Dorsolateral prefrontal cortex (tissue), 122 donors: ENCODE measurements at places on chromosomes 1 and 21.

DNA sequence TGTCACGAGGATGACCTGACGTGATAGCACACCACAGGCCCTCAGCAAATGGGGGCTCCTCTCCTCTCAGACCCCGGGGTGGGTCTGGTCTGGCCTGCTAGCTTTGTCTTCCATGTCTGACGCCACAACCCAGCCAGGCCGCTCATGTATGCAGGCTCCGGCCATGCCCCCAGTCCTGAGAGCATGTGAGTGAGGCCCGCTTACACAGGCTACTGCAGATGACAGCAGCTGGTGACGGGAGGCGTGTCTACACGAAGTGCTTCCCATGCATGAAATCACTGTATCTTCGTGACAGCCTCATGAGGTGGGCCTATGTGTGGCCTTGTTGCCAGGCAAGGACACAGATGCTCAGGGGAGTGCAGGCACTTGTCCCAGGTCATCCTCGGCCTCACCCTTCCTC is 16.4 kb downstream of the WNT4 start:
- DNase-seq: no peak

GRCh38 chr1:44409757-44410156 is 4.7 kb downstream of the RNF220 start:
- DNase-seq: no peak

DNA sequence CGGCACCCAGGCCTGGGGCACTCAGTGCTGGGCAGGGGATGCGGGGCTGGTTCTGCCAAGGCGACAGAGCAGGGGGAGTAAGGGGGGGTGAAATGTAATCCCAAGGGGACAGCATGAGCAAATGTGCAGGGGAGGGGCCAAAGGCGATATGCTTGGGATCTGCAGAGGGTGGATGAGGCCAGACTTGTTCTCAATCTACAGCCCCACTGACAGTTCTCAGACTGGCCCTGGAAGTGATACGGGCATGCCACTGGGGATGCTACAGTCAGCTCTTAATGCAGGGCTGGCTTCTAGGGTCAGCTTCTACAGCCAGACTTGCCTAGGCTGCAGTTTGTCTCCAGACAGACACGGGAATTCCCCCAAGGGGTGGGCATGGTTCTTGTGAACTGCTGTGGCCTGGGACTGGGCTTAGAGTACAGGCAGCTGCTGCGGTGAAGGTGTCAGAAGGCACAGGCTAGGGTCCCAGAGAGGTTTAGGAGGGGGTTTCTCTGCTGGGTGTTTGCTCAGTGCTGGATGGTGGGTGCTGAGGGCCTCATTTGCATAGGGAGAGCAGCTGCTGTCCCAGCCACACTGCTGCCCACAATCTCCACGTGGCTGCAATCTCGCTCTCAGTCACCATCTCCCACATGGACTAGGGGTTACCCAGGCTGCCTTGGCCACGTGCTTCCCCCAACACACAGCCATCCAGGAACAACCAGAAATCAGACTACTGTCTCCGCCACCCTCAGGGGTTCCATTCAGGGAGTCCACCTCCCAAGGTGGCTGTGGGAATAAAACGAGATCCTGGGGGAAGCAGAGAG is 190.1 kb downstream of the HIVEP3 start:
- peak; percentile 74 for DNase-seq

GRCh38 chr1:9759939-9760338 is 63.8 kb downstream of the CLSTN1 start:
- no peak for DNase-seq

GRCh38 chr1:186869526-186870228 is 40.9 kb downstream of the PLA2G4A start:
- no peak for DNase-seq

- DNase-seq: no peak
These were observed 6.9 kb upstream of the PTGFR start for GRCh38 chr1:78483903-78484302.

- DNase-seq: no peak
These were observed 389.0 kb upstream of the USP24 start for GRCh38 chr1:55604179-55604578.

- DNase-seq: no peak
These were observed 2.5 kb upstream of the SAMD11 start for GRCh38 chr1:921011-921837.

GRCh38 chr1:116785006-116785405 is 30.8 kb downstream of the CD2 start:
- no peak for DNase-seq

DNA sequence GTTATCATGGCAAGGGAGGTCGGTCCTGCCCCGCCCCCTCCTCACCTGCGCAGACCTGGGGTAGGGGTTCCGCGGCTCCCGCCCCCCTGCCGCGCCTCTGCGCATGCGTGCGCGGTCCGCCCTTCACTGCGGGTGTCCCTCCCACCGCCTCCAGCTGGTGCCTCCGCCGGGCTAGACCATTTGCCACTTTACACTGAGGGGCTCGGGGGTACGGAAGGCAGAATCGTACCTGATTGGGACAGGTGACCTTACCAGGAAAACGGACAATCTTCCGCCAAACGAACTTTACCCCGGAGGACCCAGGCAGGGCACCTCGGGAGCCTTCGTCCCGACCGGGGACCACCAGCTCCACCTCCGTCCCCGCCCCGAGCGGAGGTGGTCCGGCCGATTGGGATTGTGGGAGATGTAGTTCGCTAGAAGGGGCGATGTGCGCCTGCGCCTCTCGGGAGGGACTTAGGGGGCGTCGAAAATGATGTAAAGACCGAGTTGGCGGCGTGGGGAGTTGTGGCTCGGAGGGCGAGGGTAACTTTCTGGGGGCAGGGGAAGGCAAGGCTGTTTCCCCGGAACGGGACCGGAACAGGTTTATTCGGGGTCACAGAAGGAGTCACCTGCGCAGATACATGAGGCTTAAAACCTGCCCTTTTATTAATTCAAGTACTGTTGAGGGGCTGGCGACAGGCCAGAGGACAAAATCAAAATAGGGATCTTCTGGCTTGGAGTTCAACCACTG is at the start of gene DNAJC28:
DNAJC28 (minus strand) TSS at position 344 of the 730 bp plus-strand sequence. CDS start 2,323 bp downstream, outside the sequence.
- DNase-seq: peak; percentile 93

- no peak for DNase-seq
These were observed 1.0 kb upstream of the KCNC4 start for GRCh38 chr1:110208916-110209645.

DNA sequence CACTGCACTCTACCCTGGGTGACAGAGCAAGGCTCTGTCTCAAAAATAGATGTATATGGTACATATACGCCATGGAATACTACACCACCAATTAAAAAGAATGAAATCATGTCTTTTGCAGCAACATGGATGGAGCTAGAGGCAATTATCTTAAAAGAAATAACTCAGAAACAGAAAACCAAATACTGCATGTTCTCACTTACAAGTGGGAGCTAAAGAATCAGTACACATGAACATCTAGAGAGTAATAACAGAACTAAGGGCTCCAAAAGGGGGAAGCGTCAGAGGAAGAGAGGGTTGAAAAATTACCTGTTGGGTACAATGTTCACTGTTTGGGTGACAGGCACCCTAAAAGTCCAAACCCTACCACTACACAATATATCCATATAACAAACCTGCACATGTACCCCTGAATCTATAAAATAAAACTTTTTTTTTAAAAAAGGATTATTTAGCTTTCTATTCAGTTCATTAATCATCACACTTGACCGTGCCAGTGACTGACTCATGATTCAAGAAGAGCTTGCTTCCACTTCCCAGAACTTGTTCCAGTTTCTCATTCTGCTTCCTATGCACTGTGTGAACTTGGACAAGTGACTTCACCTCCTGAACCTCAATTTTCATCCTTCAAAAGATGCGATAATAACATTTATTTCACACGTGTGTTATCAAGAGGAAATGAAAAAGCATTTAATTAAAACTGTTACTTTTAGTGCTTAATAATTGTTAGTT is 109.6 kb downstream of the PLPP3 start:
- no peak for DNase-seq

GRCh38 chr1:37721565-37721964 is 29.2 kb downstream of the CDCA8 start:
- DNase-seq: no peak
